ENCODE measurements at places on chromosomes 7 and 10.
A peak's percentile ranks its signal among the peaks of the same experiment; 100 is the strongest.

DNA sequence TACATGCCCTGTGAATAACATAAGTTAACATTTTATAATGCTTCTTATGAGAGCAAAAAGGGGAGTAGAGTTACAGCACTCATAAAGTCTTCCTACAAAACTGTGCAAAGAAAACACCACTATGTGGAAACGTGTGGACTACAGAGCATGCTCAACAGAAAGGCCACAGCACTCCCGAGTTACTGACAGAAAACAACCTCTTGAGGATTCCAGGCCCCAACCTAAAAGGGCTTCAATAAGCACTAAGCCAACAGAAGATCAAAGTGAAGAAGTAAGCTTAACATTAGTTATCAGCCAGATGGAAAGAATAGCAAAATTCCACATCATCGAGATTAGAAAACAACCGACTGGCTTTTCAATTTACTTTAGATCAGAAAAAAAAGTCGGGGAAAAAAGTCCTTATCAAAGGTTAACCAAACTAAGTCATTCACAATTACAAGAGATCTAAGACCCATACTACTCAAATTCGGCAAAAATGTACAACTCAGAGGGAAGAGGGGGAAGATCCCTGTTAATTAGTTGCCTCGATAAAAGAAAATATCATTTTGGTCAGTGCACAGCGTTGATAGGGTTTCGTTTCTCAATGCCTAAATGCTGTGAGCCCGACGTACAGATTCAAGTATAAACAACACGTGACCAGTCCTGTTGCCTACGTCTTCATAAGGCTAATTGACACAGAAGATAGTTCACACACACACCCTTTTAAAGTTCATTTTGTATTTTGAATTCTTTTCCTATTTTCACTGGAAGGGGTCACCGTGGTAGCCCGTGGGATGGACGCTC is 1.4 kb downstream of the KBTBD2 start:
- peak; percentile 79 for DNase-seq

DNA sequence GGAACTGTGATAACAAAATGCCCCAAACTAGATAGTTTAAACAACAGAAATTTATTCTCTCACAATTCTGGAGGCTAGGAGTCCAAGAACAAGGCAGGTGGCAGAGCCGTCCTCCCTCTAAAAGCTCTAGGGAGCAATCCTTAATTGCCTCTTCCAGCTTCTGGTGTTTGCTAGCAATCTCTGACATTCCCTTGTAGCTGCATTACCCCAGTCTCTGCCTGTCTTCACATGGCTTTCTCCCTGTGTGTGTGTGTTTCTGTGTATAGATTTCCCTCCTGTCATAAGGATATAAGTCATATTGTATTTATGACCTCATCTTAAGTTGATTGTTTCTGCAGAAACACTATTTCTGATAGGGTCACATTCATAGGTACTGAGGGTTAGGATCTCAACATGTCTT is 177.5 kb downstream of the WNT2 start:
- no peak for DNase-seq

- DNase-seq: no peak
Measured at GRCh38 chr10:89355394-89355931, 22.4 kb upstream of the IFIT1B start.

DNA sequence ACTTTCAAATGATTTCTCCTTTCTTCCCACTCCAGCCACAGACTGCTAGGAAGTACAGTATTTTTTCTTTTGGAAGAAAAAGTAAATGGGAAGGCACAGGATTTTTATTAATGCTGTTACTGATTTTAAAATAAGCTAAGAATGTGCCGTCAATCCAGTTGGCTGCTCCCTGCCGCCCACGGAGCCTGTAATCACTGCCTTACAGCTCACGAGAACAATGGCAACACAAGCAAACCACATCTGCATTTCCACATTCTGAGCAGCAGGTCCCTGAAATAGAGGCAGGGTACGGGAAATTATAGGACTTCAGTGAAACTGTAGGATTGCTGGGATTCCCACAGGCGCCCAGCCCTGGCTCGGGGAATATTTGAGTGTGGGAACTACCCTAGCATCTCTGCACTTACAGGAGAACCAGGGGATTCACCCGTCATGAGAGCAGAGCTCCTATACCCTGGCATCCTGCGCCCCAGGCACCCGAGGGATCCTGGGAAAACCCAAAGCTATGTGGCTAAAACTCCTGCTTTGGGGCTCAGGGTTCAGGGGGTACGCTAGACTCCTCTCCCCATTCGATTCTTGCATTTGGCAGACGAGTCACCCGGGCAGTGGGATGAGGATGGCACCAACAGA is 72.9 kb upstream of the TNS3 start:
- DNase-seq: no peak

GRCh38 chr7:69922026-69922803 is 323.9 kb downstream of the AUTS2 start:
- DNase-seq: no peak

All from RPMI8226 (cell line).